ENCODE measurements at places on chromosomes 4 and X. TPM values are rescaled to one million over a fixed set of nuclear protein-coding genes. Genes with fewer than 3 reads are reported as not detected.

GRCh38 chrX:135477576-135477975 is 42.9 kb upstream of the INTS6L start:
- no peak for DNase-seq
- H3K27me3 ChIP-seq, result no peaks in the 10 kb centered on the region
- no peaks in the 10 kb centered on the region for H3K4me1 ChIP-seq

DNA sequence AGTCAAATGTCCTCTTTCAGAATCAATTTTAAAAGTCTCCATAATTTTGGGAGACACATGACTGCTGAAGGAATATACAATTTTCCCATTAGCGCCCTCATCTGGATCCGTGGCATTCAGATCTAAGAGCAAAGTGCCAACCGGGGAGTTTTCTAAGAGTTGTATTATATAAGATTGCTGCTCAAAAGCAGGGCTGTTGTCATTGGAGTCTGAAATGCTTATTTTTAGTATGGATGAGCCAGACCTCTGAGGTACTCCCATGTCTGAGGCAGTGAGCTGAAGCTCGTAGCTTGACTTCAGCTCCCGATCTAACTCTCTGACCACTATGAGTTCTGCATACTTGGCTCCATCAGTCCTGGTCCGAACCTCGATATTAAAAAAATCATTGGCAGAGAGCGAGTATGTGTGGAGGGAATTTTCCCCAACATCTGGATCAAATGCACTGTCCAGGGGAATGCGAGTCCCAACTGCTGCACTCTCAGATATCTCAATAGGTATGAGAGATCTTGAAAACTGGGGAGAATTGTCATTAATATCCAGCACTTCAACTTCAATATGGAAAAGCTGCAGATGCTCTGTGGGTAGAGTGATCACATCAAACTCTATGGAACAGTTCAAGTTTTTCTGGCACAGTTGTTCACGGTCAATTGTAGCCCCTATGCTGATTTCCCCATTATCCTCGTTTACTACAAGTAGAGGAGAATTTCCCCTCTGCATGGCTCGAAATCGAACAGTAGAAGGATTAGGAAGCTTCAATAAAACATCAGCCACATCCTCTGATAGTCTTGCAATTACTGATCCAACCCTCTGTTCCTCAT is 917 bp downstream of the PCDH18 start:
- H3K27ac ChIP-seq, result no peak overlapping the region
- H3K27me3 ChIP-seq, result no peaks in the 10 kb centered on the region
- DNase-seq, result no peak
- peaks cover 25% of the 10 kb centered on the region for H3K4me1 ChIP-seq
- peaks cover 44% of the 10 kb centered on the region for H3K36me3 ChIP-seq

GRCh38 chr4:95231681-95232080 is 317.1 kb downstream of the UNC5C start:
- H3K27me3 ChIP-seq, result no peaks in the 10 kb centered on the region
- no peak overlapping the region for H3K4me3 ChIP-seq
- no peak overlapping the region for H3K27ac ChIP-seq
- H3K4me1 ChIP-seq, result no peaks in the 10 kb centered on the region
- H3K36me3 ChIP-seq, result no peaks in the 10 kb centered on the region

GRCh38 chr4:37721995-37722638 is 35.9 kb upstream of the RELL1 start:
- H3K27me3 ChIP-seq, result no peaks in the 10 kb centered on the region
- H3K27ac ChIP-seq, result no peak overlapping the region
- no peaks in the 10 kb centered on the region for H3K36me3 ChIP-seq
- no peak overlapping the region for H3K4me3 ChIP-seq
- no peaks in the 10 kb centered on the region for H3K4me1 ChIP-seq

Gene ZXDA
- polyA plus RNA-seq, result not detected

Gene UGT2B7
- polyA plus RNA-seq, result not detected

Data from H1 (cell line).